ENCODE measurements at places on chromosomes 13 and 19.
A peak's percentile ranks its signal among the peaks of the same experiment; 100 is the strongest.

DNA sequence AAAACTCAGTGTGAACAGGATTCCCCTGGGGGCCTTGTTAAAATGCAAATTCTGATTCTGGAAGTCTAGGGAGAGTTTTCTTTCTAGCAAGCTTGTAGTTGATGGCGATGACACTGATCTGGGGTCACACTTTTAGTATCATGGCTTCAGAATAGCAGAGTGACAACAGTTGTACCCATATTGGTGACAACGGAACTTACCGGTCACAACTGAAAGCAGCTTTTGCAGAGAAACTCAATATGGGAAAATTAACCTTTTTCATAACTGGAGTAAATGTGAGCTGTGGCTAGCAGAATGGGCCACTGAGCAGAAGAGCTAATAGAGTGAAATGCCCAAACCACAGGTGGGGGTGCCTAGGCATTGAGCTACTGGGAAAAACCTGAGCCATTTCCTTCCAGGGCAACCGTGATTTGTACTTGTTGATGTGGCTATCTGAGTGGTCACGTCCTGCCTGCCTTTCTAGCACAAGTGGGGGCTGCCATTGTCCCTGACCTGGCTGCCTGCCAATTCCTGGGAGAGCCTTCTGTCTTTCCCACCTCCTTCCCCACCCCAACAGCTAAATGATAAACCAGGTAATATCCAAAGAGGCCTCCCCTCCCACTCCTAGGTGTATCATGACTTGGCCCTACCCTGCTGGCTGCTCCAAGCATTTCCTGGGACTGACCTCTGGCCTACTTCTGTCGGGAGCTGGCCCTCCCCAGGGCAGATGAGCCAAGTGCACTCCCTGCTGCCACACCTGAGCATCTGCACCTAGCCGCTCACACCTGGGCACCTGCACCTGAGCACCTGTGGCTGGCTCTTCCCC lies 1.7 kb upstream of the SLC10A2 start:
- DNase-seq, result peak; percentile 9

DNA sequence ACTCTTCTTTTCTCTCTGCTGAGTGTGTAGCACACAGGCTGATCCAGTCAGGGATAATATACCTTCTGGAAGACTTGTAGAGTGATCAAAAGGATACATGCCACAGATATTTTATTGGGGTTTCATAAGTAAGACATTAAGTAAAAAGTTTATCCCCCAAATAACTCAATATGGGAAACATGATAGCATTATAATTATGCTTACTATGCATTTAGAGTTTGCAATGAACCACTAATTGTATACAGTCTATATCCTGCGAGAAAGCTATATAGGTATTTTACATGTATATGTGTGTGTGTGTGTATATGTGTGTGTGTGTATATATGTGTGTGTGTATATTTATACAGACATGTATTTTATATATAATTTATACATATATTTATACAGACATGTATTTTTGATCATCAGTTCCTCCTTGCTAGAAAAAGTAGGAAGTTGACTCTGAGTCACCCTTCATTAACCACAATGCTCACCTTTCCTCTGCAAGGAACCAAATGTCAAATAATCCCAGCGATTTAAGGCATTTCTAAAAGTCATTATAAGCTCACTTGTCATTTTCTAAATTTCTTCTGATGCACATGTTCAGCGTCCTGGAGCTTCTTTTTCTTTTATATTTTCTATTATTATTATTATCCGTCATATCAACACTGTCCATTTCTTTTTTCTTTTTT lies 312.5 kb upstream of the OBI1 start:
- no peak for DNase-seq

DNA sequence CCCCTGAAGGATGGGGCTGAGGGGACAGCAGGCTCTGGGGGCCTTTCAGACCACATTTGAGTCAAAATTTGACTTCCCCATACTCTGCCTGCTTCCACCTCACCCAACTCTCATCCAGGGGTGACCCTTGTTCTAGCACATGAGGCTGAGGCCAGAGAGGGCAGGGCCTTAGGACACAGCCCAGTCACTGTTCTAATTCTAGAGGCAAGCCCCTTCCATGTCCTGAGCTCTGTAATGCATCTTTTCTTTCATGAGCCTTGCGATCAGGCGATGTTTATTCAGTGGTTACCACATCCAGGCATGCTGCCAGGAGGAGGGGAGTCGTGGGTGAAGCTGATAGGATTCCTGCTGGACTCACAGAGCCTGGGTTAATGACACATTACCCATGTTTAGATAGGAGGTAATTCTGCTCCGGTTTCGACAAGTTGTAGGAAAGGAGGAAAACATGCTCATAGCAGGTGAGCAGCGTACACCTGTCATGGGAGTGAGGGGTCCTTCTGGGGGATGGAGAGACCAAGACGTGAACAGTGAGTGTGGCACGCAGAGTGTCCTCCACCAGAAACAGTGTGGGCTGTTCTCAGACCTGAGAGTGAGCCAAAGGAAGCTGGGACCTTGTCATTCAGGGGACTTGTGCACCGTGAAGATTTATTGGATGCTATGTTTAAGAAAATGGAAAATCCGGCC lies 9.3 kb downstream of the RPS9 start:
- no peak for DNase-seq

GRCh38 chr19:574658-575526 lies 2.5 kb downstream of the BSG start:
- DNase-seq, result peak; percentile 77

- DNase-seq, result peak; percentile 88
Measured at GRCh38 chr19:17346109-17346671, 8.8 kb downstream of the GTPBP3 start.

Measured in GM20000 (cell line).